Right cardiac atrium (tissue), 5 donors: ENCODE measurements at places on chromosomes 5 and 9.

GRCh38 chr5:9421884-9422283 lies 124.0 kb downstream of the SEMA5A start:
- no peak for DNase-seq

- peak; percentile 46 for DNase-seq
Measured at GRCh38 chr5:150175536-150175935, 9.0 kb downstream of the CDX1 start.

DNA sequence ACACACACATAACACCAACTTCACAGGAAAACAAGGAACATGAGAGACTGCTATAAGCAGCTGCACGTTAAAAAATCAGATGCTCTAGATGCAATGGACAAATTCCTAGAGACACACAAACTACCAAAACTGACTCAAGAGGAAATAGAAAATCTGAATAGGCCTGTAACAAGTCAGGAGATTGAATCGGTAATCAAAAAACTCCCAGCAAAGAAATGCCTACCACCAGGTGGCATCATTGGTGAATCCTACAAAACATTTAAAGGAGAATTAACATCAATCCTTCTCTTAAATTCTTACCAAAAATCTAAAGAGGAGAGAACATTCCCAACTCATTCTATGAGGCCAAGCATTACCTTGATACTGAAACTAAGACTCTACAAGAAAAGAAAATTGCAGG lies 54.9 kb downstream of the NDST1 start:
- peak; percentile 7 for DNase-seq

DNA sequence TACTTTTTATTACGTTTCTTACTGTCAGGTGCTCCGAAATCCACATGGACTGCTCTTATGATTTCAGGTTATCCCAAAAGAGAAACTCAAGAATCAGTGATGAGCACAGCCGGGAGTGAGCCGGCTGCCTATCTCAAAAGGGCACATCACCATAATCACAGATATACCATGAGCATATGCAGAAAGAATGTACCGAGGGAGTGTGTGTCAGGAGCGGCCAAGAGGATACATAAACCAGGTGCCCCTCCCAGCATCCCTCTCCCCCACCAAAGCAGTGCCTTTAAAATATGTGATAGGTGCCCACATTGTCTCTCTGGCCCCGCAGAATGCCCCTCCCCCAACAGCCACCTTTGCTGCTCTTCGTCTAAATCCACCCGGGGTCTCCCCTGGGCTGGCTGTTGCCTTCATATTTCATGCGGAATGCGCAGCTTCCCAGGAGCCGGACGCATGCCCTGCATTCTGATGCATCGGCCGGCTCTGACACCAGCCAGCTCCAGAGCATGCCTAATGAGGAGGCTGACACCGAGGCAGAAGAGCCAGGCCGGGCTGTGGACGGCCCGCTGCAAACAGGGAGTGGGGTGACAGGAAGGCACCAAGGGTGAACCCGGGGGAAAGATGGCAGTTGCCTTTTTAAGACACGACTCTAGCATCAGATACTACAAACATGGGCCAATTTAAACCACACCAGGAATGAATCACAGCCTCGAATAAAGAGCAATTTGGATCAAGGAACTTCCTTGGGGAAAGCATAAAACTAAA lies 652.3 kb downstream of the BNC2 start:
- no peak for DNase-seq

- DNase-seq: no peak
Measured at GRCh38 chr9:70635790-70636189, 221.3 kb upstream of the KLF9 start.

DNA sequence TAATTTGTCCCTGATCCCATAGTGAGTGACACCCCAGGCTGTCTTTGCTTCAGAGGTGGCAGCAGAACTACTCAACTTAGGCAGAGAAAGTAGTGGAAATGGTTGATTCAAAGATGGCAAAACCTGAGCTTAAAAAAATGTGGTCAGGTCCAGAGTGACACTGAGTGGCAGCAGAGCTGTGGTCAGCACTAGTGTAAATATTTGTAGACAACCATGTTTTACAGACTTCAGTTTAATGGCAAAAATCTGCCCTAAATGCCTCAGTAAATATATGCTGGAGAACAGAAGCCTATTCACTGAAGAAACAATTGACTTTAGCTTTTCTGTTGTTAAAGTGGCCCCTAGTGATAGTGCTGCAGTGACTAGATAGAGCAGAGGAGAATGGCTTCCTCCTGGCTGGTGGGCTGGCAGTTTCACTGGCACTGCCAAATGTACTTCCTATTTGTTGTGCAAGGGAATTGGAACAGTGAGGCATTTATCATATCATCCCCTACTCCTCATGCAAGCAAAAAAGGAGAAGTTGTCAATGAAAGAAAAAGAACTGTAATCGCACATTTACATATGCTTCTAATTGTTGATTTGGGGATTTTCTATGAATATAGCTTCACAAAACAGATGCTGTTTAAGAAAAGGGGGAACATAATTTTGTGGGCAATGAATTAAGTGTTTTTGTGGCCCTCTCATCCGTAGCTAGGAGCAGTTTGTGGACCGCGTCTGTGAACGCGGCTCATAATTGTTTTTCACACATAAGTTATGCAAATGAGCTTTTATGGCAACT lies 12.0 kb downstream of the PBX3 start:
- DNase-seq: no peak

DNA sequence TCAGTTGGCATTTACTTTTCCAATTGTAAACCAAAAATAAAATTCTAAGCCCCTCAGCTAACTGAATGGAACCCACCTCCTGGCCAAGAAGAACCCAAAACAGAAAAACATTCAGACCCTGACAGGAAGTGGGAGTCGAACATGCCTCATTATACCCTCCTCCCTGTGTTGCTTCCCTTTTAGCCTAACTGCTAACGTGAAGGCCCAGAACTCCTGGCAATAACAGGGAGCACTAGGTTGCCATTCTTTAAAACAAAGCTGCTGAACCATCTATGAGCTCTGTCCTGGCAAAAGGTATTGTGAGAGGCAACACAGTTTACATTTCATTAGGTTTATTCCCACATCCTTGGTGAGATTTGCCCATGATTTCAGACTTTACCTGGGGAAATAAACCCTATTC lies 481.4 kb downstream of the CHSY3 start:
- DNase-seq: no peak

- no peak for DNase-seq
Measured at GRCh38 chr9:110088099-110088498, 119.9 kb downstream of the C9orf152 start.
